ENCODE measurements at places on chromosomes 7 and 10. TPM values are rescaled to one million over a fixed set of nuclear protein-coding genes. Genes with fewer than 3 reads are reported as not detected.

PDK4 gene
- 11.7 TPM for total RNA-seq

PNLIPRP1 gene
- total RNA-seq: not detected

CPXM2 gene
- 0.16 TPM for total RNA-seq

HKDC1 gene
- 2.3 TPM for total RNA-seq

DNA sequence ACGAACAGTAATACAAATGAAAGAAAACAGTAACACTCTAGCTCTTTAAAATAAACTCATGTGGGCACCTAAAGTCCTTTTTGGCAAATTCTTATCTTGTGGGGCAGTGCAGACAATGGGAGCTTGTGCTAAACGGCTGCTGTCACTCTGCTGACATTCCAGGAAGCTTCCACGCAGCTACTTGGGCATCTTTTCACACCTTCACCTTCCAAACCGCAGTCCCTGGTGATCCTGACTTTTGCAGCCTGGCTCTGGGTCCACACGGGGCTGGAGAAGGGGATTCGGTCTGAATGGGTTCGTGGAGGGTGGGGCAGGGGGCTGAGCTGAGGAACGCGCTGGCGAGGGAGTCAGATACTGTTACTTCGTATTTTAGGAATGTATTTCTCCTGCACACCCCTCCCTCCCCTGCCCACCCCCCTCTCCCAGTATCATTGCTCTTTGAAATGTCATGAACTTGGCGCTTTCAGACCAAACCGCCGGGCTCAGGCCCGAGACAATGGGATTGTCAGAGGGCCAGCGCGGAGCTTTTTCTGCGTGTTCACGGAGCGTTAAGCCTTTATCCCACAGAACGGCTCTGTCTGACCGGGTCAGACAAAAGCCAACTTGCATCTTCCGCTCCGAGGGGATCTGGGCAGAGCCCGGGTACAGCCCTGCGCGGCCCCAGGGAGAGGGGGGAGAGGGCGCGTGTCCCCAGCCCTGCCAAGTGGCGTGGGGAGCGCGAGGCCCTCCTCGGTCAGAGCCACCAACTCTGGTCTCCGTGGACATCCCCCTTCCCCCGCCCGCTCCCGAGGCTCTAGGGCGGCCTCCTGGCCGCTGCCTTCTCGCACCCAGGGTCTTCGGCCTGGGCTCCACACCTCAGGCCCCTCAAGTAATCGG is 76.7 kb upstream of the EN2 start:
- DNase-seq: no peak

GRCh38 chr10:131733596-131733995 is 167.2 kb upstream of the PPP2R2D start:
- no peak for DNase-seq

GRCh38 chr7:55212838-55213237 is 152.3 kb upstream of the LANCL2 start:
- no peak for DNase-seq

- no peak for DNase-seq
Measured at GRCh38 chr7:130393841-130394411, 13.6 kb downstream of the CPA1 start.

GRCh38 chr10:5023177-5023805 is 19.6 kb upstream of the AKR1C2 start:
- DNase-seq: no peak

DNA sequence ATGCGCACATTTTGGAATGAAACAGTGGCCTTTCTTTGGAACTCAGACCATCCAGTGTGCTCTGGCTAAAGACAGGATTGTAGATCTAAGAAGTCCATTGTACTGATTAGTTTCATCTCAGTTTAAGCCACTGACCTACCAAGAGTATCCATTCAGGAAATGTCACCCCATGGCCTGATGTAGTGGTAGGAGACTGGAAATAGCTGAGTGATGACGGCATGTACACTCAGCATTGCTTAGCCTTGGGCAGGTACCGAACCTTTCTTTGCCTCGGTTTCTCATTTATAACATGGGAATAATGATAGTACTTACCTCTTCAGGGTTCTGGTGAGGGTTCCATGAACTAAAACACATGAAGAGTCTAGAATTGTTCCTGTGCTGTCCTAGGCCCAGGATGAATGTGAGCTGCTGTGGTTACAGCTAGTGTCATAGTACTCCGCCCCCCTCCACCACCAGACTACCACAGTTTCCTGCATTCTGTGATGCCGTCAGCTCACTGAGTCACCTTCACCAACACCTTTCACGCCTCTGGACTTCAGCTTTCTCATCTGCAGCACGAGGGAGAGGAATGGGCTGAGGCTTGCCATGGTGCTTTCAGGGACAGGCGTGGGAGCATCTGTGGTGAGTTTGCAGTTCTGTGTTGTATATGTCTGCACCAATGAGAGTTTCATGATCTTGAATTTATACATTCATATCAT is 484.0 kb upstream of the GALNT17 start:
- DNase-seq: no peak

GRCh38 chr7:137243741-137244140 is 99.8 kb downstream of the PTN start:
- DNase-seq: no peak
